ENCODE measurements at places on chromosomes 1 and 21.
A peak's percentile ranks its signal among the peaks of the same experiment; 100 is the strongest.

- DNase-seq: no peak
Measured at GRCh38 chr1:175278734-175279116, 86.1 kb upstream of the KIAA0040 start.

DNA sequence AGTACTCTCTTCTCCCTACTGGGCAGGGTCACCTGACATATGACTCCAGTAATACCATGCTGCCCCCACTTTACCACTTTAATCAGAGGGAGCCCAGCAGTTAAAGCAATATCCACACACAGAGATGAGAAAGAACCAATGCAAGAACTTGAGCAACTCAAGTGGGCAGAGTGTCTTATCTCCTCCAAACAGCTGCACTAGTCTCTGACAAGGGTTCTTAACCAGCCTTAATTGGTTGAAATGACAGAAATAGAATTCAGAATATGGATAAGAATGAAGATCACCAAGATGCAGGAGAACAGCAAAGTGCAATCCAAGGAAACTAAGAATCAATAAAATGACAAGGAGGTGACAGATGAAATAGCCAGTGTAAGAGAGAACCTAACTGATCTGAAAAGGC, 91.0 kb downstream of the KCNT2 start:
- no peak for DNase-seq

GRCh38 chr1:238892612-238893011, 493.8 kb upstream of the CHRM3 start:
- no peak for DNase-seq

GRCh38 chr1:97761637-97762036, 159.2 kb downstream of the DPYD start:
- no peak for DNase-seq

- no peak for DNase-seq
Measured at GRCh38 chr21:36093512-36093911, 23.7 kb downstream of the CBR1 start.

GRCh38 chr1:77888781-77889642, 588 bp downstream of the NEXN start:
- no peak for DNase-seq

GRCh38 chr1:150186789-150187559, 37.3 kb downstream of the PLEKHO1 start:
- no peak for DNase-seq

GRCh38 chr1:205930799-205931281, 12.4 kb downstream of the SLC26A9 start:
- no peak for DNase-seq

DNA sequence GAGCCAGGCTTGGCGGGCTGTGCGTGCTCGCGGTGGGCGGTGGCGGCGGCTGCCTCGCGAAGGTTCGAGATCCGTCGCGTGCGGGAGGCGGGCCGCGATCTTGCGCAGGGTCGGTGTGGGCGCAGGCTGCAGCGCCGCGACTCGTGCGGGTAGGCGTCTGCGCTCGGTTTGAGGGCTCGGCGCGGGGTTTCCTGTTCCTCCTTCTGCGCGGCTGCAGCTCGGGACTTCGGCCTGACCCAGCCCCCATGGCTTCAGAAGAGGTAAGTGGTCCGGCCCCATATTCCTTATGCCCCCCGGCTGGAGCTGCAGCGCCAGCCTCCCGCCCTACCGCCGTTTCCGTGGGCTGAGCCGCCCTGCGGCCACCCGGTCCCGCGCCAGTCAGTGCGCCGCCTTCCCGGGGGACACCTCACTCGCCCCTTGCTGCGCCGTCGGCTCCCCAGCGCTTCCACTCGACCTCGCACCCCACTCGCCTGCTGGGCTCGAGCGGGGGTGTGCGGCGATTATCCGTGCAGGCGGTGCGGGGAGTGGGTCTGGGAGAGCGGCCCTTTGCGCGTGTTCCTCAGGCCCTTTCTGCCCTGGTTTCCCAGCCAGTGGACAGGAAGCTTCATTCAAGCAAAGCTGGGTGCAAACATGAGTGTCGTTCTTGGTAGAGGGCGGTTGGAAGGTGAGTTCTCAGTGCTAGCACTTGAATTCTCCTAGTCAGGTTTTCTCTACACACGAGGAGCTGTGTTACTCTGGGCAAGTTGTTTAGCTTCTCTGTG, at the start of gene CACYBP:
Gene CACYBP (plus strand): TSS at position 12 of the 761 bp plus-strand sequence. CDS start 234 bp downstream, at position 246.
- peak; percentile 42 for DNase-seq

DNA sequence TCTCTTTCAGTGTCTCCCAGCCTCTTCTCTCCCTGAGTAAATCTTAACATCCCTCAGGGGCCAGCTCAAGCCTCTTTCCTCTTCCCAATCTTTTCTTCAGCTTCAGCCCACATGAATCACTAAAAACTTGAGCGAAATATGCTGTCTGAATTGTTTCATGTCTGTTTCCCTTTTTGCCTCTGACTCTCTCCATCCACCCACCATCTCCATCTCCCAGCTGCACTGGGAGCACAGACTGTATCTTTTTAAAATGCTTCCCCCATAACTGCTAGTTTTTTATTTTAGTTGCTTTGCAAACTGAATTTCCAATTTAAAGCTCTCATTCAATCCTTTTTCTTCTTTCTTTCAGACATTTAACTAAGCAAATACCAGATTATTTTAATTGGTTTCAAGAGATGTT, 3.0 kb upstream of the AHCTF1 start:
- DNase-seq: no peak

DNA sequence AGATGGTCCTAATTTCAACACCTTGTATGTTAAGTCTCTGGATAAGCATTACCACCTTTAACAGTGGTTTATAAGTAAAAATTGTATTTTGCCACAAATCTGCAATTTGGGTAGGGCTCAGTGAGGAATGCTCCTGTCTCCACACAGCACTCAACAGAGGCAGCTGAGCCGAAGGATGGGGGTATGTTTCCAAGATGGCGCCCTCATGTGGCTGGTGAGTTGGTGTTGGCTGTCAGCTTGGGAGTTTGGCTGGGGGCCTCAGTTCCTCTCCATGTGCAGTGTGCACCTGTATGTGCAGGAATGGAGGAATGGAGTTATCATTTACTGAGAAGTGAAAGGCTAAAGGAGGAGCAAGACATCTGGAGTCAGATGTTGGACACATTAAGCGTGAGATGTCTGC, 136.8 kb downstream of the GABPA start:
- no peak for DNase-seq

- DNase-seq: no peak
Measured at GRCh38 chr1:94004924-94005323, 95.7 kb upstream of the GCLM start.

DNA sequence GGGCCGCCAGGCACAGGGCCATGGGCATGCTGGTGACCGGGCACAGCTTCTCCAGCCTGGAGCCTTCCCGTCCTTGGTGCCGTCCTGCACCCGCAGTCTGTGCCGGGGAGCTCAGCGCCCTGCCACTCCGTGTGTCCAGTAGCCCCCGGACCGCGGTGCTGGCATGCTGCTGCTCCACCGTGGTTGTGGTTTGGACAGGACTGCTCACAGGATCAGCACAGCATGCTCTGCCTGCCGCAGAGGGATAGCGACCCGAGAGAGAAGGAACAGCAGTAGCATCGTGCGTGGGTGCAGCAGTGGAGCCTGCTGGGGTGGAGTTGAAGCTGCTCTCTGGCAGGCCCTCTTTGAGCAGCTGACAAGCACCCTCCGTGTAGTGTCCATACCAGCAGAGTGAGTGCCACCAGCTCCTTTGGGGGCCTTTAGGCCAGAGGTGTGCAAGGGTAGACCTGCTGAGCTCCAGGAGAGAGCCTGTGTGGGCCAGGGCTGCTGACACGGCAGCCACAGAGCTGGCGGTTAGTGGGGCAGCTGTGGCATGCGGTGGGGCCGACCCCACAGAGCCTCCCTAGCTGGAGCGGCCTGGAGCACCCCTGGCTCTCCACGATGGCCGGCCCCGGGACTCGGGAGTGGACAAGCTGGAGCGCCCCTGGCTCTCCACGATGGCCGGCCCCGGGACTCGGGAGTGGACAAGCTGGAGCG, 6.4 kb upstream of the PCBP3 start:
- peak; percentile 45 for DNase-seq

GRCh38 chr1:1402072-1402900, 3.2 kb upstream of the CCNL2 start:
- no peak for DNase-seq

- no peak for DNase-seq
Measured at GRCh38 chr1:96710708-96711477, 10.7 kb upstream of the PTBP2 start.

DNA sequence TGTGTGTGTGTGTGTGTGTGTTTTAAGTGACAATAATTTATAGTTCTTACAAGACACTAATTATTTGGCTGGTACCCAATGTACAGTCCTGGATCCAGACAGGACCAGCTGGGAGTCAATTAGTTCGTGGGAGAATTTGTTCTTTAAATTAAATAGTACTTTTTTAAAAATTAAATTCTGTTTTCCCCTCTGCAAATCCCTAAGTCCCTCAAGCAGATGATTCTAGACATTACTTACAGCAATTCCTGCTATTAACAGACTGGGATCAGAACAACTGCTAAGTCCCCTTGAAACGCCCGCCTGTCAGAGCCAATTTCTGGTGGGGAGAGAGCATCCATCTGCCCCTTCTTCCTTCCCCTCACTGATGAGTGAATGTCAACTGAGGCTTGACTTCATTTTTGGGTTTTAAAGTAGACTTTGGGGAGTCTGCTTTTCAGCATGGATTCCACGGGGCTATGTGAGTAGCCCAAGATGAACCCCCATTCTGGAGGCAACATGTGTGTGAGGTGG, 83.9 kb downstream of the SMYD2 start:
- no peak for DNase-seq

DNA sequence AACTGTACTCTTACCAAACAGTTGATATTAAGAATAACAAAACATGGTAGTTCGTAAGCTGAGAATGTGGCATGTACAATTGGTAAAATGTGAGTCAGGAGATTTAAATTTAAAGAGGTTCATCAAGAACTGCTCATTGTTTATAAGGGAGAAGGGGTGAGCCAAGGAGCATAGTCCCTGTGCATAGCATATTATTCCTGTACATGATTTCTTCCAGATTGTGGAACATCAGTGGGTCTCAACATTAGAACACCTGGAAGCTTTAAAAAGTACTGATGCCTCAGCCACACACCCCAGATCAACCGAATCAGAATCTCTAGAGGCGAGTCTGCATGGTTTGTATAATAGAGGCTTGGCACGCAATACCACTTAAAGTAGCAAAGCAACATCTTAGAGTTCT, 56.1 kb downstream of the KCTD3 start:
- no peak for DNase-seq

DNA sequence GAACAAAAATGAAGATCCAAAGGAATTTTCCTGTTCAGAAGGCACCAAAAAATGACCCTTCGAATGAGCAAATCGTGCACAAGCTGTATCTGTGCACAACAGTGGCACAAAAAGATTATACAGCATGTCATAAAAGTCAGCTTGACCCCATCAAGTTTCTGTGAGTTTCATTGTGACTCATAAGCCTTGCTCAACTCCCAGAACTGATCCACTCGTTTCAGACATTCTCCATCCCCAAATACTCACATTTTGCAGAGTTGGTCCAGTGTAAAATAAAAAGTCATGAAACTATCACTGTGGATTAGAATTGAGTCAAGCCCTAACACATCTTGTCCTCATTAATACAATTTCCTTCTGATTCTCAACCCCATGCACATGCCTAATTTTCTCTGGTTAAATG, 174.7 kb upstream of the PKN2 start:
- DNase-seq: no peak

DNA sequence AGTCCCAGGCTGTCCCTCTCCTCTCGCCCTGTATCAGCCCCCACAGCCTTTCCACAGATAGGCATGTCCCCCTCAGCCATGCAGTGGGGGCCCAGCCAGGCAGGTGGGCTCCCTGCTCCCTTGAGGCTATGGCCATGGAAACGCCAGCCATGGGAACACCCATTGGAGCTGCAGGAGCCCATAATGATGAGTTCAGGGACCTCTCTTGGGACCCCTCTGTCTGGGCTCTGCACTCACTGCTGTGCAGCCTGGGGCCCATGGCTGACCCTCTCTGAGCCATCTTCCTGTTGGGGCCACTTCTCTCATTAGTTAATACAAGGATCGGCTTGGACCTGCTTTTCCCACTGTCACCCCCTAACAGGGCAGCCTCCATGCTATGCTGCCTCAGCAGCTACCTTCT, 33.2 kb downstream of the WNT3A start:
- DNase-seq: no peak

DNA sequence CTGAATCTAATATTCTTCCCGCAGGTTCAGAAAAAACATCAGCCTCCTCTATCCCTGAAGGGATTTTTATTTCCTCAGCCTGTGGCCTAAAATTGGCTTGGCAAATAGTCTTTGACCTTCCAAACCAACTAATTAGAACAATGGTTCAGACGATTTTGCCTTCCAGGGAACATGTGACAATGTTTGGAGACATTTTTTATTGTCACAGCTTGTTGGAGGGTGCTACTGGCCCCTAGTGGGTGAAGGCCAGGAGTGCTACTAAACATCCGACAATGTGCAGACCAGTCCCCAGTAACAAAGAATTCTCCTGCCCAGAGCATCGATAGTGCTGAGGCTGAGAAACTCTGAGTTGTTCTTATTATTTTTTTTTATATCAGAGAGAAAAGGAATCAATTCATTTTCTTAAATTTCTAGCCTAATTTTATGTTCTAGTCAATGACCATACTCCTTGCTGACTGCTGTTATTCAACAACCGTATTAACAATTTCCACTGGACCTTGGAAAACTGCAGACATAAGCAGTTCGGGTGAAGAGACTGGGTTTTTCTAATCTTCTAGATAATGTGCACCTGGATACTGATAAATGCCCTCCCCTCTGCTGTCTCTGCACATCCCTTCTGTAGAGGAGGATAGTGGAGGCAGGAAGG, 280.7 kb downstream of the LMX1A start:
- no peak for DNase-seq

GRCh38 chr1:58340185-58340584, 206.3 kb downstream of the OMA1 start:
- no peak for DNase-seq

- DNase-seq: no peak
Measured at GRCh38 chr1:205312866-205313562, 8.5 kb downstream of the NUAK2 start.

DNA sequence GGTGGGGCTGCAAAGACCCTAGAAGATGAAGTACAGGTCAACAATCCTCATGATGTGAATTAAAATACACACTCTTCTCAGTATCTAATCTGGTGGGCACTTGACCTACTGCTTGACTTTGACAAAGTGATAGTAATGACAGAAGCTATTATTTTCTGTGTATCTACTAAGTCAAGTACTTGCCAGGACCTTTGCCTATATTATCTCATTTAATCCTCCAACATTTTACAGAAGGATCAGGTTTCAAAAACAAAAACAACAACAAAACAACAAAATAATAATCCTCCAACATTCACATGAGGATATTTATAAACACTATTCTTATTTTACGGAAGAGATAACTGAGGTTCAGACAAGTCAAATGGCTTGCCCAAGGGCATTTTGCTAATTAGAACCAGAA, 4.4 kb upstream of the CD48 start:
- DNase-seq: no peak

- DNase-seq: no peak
Measured at GRCh38 chr1:40423264-40423642, 27.0 kb upstream of the ZFP69B start.

GRCh38 chr1:152513081-152513480, 1.2 kb upstream of the CRCT1 start:
- no peak for DNase-seq
